ENCODE measurements at places on chromosomes 12 and 14. TPM values are rescaled to one million over a fixed set of nuclear protein-coding genes. Genes with fewer than 3 reads are reported as not detected.

DNA sequence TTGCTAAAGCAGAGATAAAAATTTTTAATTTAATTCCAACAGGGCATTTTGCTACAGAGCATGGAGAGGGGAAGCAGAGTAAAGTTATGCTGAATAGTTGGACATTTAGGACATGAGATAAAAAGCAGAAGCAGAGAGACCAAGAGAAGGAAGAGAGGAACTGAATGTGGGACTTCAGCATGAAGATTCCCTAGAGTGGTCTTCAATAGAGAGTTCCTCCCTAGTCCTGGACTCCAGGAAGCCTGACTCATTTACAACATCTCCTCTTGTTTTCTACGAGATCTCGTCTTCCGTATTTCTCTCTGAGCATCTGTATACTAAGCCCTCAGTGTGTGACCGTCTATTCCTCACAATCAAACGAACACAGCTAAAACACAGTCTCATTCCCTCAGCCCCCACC, 35.2 kb upstream of the IFT81 start:
- DNase-seq, result no peak

DNA sequence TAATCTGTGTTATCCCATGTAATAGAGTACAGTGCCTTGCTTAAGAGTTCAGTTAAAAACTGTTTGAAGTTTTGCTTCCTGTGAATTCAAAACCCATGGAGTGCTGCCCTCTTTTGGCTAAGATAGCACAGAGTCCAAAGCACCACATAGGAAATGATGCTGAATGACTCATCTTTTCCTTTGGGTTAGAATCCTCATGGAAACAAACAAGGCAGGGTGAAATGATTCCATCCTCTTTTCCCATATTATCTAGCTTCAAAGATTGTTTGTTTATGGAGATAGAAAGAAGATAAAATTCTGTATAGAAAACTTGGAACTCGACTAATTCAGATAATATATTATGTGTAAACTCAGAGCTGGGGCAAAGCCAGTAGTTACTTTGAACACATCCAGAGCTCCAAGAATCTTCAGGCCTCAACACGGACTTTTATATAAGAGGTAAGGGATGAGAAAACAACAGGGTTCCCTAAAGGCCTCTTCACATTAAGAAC, 87.4 kb downstream of the OTOGL start:
- DNase-seq, result no peak

DNA sequence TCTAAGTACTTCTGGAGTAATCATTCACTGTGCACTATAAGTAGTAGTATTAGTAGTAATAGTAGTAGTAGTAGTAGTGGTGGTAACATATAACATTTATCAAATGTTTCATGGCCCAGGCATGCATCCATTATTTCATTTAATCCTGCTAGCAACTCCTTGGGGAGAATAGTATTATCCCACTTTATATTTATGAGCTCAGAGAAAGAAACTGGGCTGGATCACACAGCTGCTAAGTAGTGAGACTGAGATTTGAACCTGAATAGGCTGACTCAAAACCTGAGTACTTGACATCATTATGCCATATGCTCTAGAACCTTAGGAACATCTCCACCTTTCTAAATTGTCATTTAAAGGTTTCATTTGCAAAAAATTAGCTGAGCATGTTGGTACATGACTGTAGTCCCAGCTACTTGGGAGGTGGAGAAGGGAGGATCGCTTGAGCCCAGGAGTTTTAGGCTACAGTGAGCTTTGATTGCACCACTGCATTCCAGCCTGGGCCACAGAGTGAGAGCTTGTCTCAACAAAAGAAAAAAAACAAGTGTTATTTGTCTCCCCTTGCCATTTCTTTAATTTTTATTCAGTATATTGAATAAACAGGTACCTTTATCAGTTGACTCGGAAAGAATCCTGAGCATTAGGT, 11.4 kb upstream of the NID2 start:
- DNase-seq, result no peak

DNA sequence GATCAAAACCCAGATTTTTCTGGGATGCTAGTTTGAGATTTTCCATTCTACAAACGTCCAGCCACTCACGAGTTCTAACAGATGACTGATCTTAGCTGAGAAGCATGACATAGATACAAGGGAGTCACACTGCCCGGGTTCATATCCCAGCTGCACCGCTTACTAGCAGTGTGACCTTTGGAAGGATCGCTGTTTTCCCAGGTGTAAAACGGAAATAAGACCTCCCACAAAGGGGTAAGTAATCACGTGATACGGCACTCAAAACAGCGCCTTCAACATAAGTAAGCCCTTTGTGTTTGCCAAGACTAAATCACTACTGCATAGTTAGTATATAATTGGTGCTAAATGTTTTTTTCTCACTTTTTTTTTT, 624 bp upstream of the PWP1 start:
- no peak for DNase-seq

DNA sequence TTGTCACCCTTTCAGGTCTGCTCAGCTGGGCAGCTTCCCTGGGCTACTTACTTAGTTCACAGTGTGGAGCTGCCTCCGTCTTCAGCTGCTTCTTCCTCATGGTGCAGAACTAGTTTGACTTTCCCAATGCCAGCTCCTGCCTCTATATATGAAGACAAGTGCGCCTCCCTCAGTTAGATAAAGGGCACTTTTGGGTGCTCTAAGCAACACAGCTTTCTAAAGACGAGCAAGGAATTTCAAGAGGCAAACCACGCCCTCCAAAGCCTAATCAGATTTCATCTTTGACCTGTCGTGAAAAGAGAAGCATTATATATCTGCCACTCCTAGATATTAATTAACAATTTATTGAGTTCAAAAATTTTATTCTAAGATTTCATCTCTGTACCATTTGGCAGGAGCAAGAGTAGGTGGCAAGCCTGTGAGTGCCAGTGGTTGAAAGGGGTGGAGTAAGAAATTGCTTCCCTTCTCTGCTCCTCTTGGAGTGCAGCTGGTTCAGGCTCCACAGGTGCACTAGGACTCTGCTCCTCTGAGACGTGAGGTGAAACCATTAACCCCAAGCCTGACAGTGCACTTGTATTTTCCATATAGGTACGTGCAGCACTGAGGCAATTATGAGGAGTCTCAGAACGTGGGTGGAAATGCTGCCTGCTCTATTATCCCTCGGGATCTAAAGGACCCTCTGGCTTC, 2.1 kb upstream of the SLC11A2 start:
- no peak for DNase-seq

DNA sequence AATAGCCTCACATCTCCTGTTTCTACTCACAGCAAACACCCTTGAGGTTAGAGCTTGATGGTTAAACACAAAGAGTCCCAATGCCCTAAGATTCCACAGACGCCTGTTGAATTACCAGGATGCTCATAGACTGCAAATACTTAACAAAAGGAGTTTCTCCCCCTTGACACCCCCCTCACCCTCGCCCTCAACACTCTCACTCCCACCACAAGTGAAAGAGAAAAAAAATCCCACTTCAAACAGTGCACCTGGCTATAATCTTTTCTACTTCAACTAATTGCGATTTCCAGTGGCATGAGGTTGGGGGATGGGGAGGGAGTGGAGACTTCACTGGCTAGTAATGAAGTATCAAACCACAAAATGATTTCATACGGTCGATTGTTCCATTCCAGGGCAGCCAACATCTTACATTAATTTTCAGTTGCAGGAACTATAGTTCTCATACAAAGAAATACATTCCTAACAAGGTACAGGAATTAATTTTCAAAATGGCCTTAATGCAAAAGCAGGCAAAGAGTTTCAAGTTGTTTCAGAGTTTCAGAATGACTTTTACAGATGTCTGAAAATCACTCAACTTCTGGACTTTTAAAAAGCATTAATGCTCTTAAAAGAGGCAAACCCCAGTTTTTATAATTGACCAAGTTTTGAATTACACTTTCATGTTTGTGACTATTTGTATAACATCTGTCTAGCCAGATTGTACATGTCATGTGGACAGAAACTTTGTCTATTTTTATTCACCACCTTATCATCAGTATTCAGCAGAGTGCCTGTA, 390.7 kb downstream of the C12orf75 start:
- DNase-seq, result no peak

DNA sequence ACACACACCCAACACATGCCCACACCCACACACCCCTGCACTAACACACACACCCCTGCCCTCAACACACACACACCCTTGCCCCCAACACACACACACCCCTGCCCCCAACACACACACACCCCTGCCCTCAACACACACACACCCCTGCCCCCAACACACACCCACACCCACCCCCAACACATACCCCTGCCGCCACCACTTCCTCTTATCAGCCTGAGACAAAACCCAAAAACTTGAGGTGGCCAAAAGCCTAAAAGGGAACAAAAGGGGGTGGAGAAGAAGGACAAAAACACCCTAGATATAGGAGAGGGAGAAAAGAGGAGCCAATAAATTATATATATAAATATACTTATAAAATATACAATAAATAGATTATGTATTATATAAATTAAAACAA, 9.1 kb upstream of the DEGS2 start:
- DNase-seq, result no peak

The LBHD2 gene
- total RNA-seq, result not detected

Measured in posterior vena cava (tissue), 2 donors.